Suppressor macrophage (primary cell): ENCODE measurements at places on chromosomes 7 and 10.

- no peak for DNase-seq
Measured at GRCh38 chr10:83357004-83357403, 782.3 kb upstream of the GHITM start.

- peak; percentile 16 for DNase-seq
Measured at GRCh38 chr7:115023219-115023618, 101.3 kb downstream of the MDFIC start.

GRCh38 chr10:2262333-2262732 lies 525.0 kb upstream of the ADARB2 start:
- no peak for DNase-seq

GRCh38 chr10:59240582-59241183 lies 64.2 kb downstream of the PHYHIPL start:
- peak; percentile 73 for DNase-seq

DNA sequence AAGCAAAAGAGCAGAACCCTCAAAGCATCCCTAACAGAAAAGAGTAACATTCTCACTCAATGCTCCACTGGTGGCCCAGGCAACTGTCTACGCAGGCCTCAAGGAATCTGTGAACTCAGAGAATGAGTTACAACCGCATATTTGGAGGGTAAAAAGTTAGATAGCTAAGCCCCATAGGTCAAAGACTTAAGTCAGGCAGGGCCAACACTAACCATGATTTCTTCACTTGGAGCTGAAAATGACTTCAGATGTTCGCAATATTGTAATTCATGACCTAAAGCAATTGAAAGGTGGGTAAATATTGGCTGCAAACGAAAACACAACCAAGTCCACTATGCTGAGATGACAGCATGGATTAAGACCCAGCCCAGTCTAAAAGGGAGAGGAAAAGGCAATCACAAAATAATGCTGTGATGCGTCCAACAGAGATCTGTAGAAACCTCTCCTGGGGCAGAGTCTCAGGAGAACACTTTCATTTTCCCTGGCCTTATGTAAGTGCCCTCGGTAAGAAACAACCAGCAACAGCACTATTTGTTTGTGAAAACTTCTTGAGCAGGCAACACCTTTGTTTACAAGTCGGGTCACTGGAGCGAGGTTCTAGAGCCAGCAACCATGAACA lies 176.5 kb downstream of the TNS3 start:
- no peak for DNase-seq

DNA sequence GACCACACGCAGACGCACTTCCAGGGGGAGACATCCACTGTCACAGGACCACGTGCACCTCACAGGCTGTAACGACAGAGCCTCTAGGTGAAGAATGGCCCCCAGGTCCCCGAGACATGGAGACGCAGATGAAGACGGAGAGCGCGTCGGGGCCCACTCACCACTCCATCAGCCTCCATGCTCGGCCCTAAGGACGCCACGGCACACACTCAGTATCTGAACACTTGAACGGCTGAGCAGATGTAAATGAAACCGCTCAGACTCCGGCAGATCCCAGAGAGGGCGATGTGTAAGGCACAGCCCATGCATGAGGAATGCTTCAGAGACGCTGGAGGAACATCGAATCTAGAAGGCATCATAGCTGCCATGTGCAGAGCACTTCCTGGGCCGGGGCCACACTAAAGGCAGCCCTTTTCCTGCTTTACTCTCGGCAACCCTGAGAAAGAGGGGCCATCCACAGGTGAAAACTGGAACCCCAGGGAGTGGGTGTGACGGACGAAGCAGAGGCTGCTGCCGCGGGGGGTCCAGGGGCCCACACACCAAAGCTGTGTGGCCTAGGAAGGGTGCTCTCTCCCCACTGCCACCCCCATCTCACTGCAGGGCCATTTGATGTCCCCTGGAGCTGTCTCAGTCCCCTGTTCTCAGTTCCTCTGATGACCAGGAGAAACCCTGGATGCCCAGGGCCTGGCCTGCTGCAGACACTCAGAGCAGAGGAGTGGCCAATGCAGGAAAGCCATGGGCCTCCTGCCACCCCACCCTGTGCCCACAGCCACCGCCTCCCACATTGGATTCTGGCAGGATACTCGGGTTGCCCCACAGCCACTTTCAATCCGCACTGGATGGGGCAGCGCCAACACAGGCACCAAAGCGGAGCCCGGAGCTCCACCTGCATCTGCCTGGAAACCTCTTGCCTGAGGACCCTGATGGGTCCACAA lies 253.8 kb downstream of the MAD1L1 start:
- no peak for DNase-seq

DNA sequence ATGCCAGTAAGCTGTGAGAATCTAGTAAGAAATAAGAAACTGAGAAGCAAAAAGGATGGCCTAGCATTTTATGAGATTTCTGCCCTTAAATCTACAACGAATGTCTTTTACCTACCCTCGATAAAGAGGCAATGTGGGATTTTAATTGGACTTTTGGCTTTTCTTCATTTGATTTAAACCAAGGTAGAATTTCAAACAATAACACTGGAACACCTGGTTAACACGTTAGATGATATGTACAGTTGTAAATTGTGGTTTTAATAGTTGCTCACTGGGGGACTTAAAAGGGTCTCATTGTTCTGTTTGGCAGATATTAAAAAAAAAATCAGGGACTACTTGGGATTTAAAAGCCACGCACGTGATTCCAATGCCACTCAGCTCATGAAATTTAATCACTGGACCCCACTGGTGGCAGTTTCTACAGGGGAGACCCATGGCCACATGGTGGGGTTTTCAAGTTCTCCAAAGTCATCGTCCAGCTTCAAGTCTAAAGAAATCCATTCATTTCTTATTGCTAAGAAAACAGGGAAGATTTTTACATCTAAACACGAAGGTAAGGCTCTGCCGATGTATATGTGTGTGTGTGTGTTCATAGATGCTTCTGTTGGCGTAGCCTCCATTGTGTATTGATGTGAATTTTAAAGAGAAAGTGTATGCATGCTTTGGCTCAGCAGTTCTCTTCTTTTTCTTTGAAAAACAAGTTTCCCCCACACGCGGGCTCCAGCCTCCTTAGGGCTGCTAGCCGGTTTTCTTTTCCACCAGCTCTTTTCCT lies 588.6 kb upstream of the MKI67 start:
- DNase-seq: no peak

DNA sequence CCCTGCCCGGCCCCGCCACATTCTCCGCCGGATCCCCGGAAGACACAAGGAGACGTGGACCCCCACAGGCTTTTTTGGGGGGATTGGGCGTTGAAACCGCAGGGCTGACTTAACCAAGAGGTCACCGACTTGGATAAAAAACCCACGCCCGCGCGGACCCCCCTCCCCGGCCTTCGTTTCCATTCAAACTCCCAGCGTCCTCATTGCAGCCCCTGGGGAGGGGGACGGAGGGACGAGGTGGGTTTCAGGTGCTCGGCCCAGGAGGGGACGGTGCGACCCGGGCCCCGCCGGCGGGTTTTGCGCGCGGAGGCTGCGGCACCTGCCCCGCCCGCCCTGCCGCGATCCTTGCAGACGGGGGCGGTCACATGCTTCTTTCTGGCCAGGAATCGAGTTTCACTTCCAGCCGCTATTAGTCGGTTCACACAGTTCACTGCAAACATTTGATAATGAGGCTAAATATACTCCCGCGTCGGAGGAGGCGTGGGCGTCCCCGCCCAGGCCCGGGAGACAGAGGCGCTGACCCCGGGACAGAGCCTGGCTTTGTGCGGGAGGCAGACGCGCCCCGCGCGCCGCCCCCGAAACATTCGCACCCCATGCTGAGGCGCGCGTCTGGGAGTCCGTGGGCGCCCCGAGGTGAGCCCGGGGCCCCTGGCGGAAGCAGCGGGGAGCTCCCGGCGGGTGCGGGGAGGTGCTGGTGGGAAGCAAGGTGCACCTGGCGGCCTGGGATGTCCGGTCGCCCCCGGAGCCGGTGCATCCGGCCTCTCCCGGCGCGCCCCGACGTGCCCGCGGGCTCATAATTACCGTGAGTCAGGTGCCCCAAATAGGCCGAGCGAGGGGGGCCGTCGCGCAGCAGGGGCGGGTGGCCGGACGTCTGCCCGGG lies 2.7 kb upstream of the PDGFA start:
- DNase-seq: peak; percentile 53

DNA sequence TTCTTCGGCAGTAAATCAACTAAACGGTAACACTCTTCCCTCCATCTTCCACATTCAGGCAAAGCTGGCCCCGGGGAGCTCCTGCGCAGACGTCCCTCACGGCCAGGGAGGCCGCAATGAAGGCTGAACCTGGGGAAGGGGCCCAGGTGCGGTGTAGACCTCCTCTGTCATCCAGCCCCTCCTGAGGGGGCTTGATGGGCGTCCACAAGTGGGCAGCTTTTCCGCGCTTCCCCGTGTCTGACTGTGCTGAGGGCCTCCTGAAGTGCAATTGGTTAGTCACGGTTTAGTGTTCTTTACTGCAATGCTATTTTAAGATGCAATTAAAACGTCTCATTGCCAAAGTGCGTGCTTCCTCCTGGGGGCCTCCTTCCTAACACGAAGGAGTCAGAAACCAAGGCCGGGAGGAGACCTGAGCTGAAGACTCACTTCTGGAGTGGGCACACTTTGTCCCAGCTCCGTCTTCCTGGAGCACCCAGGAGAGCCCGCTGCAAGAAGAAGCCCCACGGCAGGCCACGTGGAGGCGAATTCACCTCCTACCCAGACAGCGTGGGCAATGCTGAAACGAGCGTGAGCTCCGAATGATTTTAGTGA lies 173.3 kb downstream of the ELFN1 start:
- DNase-seq: no peak

DNA sequence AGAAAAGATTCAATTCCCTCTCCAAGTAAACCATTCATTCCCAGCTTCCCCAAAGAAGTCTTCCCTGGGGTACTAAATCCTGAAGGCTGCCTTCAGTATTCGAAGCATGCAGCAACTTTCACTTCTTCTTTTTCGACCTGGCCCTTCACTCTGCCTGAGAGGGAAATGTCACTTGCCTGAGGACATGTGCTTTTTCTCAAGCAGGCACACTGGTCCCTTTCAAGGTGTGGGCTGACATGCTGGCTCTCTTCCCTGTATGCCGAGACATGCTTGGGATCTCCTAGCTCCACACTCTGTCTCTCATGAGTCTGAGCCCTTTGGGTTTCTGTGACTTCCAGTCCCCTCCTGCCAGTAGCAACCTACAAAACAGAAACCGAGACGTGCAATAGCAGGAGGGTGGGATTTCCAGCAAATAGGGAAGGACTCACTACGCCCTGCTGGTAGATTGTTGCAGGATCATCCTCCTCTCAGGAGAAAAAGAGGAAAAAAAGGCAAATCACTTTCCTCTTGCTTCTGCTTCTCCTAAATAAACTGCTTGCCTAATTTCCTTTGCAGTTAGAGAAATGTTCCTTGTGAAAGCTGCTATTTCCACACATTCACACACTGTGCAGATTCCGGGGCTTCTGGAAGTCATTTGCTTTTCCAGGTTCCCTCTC lies 33.5 kb downstream of the FIGNL1 start:
- peak; percentile 91 for DNase-seq

- DNase-seq: no peak
Measured at GRCh38 chr10:42981358-42982236, 95.3 kb upstream of the RET start.

GRCh38 chr7:875051-875450 lies 1.3 kb upstream of the GET4 start:
- DNase-seq: no peak

GRCh38 chr7:6636741-6637543 lies at the start of gene ZNF316:
ZNF316 (plus strand) TSS chr7:6637318; CDS start chr7:6642410, 5,092 bp downstream.
- peak; percentile 96 for DNase-seq

GRCh38 chr7:108211382-108212201 lies 81.4 kb upstream of the LAMB4 start:
- peak; percentile 62 for DNase-seq

DNA sequence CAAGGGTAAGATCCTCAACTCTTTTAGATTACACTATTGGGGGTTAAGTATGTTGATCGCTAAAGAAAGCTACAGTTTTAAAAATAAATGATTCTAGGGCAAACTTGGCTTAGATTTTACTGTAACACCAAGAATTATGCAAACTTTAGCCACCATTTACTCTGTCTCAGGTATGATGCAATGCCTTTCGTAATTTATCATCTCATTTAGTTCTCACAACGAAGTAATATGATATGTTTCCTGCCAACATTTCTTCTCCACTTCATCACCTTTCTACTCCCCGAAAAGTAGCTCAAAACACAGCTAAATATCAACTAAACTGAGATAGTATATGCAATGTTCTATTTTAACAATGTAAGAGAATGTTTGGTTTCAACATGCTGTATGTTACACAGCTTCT lies 21.1 kb downstream of the FAM133B start:
- no peak for DNase-seq

DNA sequence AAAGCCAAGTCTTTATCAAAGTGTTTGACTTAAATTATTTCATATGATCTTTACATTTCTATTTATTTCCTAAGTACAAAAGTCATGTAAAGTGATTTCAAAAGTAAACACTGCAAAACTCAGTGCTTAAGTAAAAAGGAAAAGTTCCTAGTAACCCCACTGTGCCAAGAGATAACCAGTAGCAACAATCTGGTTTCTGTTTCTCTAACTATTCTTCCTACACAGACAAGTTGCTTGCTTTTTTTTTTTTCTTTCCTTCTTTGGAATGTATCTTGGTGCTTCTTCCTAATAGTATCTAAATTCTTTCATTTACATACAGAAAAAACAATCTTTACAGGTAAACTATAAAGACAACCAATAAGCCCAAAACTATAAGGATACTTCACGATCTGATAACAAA lies 3.1 kb downstream of the JCAD start:
- no peak for DNase-seq

GRCh38 chr10:79342295-79342761 lies 4.9 kb upstream of the PPIF start:
- DNase-seq: no peak

- no peak for DNase-seq
Measured at GRCh38 chr7:13949939-13950338, 39.5 kb downstream of the ETV1 start.

- DNase-seq: peak; percentile 37
Measured at GRCh38 chr7:77235276-77235675, 35.7 kb upstream of the FGL2 start.

- no peak for DNase-seq
Measured at GRCh38 chr7:232410-233248, 40.3 kb downstream of the FAM20C start.

GRCh38 chr10:72254813-72255568 lies 18.7 kb upstream of the DDIT4 start:
- DNase-seq: peak; percentile 84

GRCh38 chr10:131063311-131063710 lies 248.2 kb downstream of the TCERG1L start:
- DNase-seq: no peak

DNA sequence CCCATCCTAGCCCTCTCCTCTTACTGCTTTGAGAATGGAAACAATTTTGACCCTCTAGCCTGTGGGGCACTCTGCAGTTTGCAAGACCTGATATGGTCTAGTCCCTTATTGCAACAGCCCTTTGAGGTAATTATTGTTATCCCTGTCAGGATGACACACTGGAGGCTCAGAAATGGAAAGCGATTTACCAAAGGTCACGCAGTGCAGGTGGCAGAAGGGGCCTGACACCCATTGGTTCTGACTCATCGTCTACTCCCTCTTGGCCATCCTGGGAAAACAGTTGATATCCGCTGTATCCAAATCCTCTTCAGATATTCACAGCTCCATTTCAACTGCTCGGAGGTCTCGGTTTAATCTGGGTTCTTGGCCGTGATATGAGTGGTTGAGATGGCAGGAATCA lies 44.7 kb upstream of the AQP1 start:
- no peak for DNase-seq

GRCh38 chr7:138627361-138627760 lies 73.8 kb downstream of the SVOPL start:
- no peak for DNase-seq

GRCh38 chr10:129784291-129784690 lies 179.8 kb downstream of the EBF3 start:
- peak; percentile 48 for DNase-seq
